Bone marrow (tissue), 2 donors: ENCODE measurements at places on chromosomes 1 and 21.

GRCh38 chr1:112544011-112544688 is 35.4 kb downstream of the WNT2B start:
- DNase-seq: no peak

DNA sequence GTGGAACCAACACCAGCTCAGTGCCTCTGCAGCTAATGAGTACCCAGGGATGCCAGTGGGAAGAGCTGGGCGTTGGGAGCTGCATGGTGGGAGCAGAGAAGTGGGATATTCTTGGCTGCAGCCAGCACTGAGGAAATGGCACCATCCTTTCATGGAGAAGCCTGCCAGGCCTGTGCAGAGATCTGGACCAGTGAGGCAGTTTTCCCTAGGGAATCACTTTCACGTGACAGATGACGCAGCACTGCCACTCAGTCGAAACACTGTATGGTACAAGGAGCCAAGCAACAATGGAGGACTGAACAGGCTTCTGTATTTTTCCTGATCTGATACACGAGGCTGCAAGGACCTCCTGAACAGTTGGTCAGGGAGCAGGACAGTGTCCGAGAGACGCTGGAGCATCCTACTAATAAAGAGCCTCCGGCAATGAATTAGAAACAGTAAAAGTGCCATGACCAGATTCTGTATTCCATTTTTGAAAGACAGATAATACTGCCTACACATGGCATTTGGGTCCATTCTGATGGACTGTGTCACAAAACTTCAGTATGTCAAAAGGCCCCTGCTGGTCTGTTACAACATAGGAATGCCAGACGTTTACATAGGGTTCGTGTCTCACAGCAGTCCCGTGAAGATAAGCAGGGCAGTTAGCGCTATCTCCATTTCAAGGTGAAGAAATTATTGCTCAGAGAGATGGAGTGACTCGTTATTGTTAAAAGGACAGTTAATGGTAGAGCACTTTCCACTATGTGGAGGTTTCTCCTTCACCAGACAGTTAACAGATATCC is 44.0 kb upstream of the LMO4 start:
- no peak for DNase-seq

GRCh38 chr1:74818661-74819456 is 85.9 kb downstream of the TYW3 start:
- DNase-seq: no peak

- DNase-seq: no peak
These were observed 78.2 kb upstream of the FGGY start for GRCh38 chr1:59218521-59219236.

GRCh38 chr1:26357121-26357602 is 3.2 kb upstream of the CRYBG2 start:
- no peak for DNase-seq

- DNase-seq: no peak
These were observed 171.7 kb downstream of the KCNJ6 start for GRCh38 chr21:37744551-37744950.

DNA sequence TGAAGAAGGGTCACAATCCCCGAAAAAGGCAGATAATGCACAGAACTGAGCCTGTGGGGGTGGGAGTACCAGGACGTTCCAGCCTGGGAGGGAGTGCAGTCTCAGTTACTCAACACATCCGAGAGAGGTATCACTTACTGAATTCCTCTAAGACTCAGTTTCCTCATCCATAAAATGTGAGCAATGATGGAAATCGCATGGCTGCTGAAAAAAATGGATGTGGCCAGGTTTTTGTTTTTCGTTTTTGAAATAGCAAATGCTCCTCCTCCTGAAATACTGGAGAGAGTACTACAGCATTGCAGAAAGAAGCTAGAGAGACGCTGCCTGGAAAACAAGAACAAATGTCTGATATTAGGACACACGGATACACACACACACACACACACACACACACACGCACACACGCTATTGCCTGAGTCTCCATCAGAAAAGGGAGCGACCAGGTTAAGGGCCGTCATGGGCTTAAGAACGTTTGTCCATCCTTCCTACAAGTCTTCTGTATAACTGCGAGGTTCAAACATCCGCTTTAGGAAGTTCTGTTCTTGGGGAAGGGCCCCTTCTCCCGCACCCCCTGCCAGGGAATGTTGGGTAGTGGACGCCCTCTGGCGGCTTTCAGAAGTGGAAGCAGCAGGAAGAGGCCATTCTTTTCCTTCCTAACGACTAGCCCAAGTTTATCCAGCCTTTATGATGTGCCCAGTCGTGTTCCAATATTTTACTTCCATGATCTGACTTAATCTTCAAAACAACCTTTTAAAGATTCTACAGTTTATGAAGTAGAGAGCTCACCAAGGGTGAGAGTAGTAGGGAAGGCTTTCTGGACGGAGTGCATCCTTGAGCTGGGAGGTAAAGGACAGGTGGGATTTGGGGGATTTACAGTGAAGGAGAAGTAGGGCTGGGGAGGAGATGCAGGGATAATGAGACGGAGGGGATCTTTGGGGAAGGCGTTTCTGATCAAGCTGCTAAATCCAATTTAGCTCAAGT is 699 bp upstream of the NES start:
- peak; percentile 56 for DNase-seq

GRCh38 chr1:189513091-189513490 is 964.6 kb downstream of the BRINP3 start:
- no peak for DNase-seq

DNA sequence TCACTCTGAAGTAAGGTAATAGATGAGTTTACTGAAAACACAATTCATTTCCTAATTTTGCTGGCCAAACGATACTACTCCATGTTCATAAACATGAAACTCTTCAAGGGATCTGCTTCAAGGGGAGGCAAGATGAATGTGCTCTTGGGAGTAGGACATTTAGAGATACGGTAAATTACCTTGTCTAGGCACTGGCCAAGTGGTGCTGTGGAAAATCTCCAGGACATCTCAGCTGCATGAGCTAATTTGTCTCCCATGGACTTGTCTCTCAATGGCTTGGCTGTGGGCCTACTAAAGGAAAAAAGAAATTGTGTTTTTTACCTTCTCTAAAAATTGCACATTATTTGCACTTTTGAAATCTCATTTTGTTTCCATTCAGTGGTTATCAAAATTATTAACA is 780.6 kb downstream of the LTN1 start:
- no peak for DNase-seq

DNA sequence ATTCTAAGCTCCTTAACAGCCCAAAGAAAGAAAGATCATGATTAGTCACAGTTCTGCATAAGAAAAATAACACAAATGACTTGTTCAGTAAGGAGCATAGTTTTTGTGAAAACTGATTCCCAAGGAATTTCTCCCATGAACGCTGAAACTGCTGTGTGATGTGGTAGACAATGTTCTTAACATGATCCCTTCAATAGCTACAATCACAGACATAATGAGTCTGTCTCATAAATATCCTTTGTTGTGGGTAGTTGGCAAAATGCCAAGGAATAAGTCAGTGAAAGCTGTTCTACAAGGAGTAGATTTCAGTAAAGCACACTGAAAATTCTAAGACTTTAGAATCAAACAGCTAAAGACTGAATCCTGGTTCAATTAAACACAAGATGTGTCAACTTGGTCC is 404.8 kb downstream of the HLX start:
- DNase-seq: no peak

- no peak for DNase-seq
These were observed 104.0 kb upstream of the OLIG2 start for GRCh38 chr21:32921632-32922230.

DNA sequence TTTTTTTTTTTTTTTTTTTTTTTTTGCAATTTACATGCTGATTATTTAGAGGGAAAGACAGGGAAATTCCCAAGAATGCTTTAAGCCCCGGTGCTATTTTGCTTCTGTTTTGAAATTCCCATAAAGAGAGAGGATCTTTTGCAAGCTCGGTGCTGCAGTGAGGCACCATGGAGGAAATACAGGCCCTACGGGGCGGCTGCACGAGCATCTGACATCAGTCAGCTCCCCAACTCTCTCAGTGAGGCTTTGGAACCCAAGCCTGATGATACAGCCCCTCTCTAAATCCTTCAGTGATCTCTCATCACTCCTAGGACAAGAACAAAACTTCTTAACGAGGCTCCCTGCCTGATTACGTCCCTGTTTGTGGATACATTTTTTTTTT is 791 bp upstream of the CHI3L1 start:
- DNase-seq: no peak

- no peak for DNase-seq
These were observed 13.8 kb downstream of the C1orf185 start for GRCh38 chr1:51115714-51116404.

DNA sequence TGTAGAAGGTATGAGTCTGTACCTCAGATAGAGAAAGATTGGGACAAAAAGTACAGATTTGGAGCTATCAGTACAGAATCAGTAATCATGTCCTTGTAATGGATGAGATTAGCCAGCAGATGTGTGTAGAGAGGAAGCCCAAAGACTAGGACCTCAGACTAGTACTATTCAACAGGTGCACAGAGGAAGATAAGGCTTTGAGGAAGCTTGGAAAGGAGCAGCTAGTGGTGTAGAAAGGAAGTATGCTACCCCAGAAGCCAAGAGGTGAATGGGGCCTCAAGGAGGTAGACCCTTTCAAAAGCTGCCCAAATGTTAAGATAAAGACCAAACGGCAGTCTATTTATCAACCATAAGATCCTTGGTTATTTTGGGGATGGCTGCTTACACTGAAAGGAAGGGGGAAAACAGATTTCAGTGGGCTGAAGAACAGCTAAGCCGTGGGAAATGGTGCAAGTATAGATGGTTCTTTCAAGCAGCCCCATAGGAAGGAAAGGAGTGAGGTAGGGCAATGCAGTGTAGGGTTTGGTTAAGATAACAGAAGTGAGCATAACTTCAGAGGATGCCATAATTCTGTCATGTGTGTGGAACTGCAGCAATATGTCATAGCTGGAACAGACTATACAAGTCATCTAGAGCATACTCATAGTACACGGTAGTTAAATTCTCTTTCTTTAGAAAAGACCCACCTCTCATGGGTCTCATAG is 221.7 kb downstream of the HHIPL2 start:
- no peak for DNase-seq

GRCh38 chr1:199780948-199781670 is 246.4 kb upstream of the NR5A2 start:
- no peak for DNase-seq

DNA sequence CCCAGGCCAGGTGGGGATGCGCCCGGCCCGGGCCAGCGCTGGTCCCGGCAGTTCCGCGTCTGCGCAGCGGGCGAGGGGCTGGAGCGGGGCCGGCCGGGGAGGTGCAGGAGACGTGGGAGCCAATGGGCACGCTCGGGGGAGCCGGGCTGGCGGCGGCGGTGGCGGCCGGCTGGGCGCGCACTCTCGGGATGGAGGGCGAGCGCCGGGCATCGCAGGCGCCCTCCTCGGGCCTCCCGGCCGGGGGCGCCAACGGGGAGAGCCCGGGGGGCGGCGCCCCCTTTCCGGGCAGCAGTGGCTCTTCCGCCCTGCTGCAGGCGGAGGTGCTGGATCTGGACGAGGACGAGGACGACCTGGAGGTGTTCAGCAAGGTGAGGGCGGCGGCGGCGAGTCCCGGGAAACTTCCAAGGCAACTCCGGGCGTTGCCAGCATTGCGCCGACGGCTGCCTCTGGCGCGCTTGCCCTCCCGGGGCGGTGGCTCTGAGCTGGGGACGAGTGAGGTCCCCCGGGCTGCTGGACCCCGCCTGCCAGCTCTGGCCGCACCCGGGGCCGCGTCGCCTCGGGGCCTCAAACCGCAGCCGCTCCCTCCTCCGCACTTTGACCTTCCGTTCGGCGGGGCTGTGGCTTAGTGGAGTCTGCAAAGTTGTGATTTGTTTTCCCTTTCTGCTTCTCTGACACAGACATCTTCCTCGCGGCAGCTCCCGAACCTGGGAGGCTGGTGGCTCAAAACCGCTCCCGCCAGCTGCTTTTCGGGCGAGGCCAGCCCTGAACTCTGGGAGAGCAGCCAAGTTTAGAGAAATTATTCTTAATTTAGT is at the start of gene SNX7:
TSS of gene SNX7 (plus strand) at position 178 of the 812 bp plus-strand sequence. CDS start at position 189, 11 bp downstream.
- DNase-seq: no peak

DNA sequence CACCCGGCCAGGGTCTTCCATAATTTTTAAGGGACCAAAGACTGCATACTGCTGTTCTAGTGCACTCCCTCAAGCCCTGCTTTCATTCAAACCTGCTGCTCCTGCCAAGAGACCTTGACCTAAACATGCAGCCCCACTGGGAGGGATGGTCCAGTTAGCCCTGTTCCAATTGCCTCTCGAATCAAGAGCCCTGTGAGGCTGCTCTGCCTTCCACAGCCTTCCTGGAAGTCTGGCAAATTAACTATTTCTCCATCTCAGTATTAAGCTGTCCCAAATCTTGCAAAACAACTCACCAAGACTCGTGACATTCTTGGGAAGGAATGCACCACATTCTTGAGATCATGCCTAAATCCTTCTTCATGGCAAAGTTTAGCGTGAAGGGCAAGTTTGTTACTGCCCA is 231.3 kb downstream of the C1orf94 start:
- no peak for DNase-seq

- no peak for DNase-seq
These were observed 288.0 kb downstream of the BACH1 start for GRCh38 chr21:29586696-29587095.

- DNase-seq: no peak
These were observed 741 bp downstream of the RGS2 start for GRCh38 chr1:192809307-192810252.

- no peak for DNase-seq
These were observed 49.8 kb downstream of the GIPC2 start for GRCh38 chr1:78095593-78095992.

- no peak for DNase-seq
These were observed 233.2 kb upstream of the FMN2 start for GRCh38 chr1:239858529-239858928.

- DNase-seq: no peak
These were observed 73.7 kb upstream of the ZC3H12A start for GRCh38 chr1:37400466-37401225.

GRCh38 chr1:33280091-33280661 is 23.9 kb downstream of the ZNF362 start:
- no peak for DNase-seq

GRCh38 chr1:40650075-40650474 is 15.4 kb downstream of the RIMS3 start:
- no peak for DNase-seq
